SJSA1 (cell line): ENCODE measurements at places on chromosomes 2 and 18. TPM values are rescaled to one million over a fixed set of nuclear protein-coding genes. Genes with fewer than 3 reads are reported as not detected.

DNA sequence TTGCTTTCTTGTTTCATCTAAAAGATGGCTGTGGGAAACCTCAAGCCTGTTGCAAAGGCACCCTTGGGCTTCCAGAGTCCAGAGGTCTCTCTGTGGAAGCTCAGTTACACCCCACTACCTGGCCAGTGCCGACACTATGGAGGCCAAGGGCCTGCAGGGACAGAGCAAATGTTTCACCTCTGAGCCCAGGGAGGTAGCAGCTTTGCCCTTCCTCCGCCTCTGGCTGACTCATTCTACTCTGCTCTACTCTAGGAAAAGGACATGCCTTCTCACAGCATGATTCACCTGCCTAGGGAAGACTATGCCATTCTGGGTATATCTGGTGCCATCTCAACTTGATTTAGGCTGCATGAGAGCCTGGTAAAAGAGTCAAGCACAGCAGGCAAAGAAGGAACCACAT, 12.2 kb downstream of the MYOM1 start:
- no peak for DNase-seq

- DNase-seq = no peak
These were observed 145.3 kb upstream of the DAPL1 start for GRCh38 chr2:158649846-158650245.

DNA sequence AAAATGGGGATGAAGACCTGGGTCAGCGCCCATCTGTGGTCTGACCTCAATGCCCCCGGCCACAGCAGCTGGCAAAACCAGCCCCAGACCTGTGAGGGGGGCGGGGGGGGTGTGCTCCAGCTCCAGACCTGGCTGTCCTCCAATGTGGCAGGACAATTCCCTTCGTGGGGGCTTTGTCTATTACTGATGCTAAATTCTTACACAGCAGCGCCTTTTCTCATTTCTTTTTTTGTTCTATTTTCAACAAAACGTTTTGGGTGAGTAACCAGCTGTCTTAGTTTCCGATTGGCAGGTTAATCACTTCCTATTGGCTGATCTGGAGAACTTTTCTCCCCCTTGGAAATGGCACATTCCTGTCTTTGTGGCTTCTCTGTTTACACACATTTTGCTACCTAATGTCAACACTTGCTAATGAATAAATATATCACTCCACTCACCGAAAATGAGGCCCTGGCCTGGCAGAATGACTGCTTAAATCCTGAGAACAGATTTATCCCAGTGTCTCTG, 4.4 kb downstream of the SMAD7 start:
- DNase-seq = peak; percentile 62

DNA sequence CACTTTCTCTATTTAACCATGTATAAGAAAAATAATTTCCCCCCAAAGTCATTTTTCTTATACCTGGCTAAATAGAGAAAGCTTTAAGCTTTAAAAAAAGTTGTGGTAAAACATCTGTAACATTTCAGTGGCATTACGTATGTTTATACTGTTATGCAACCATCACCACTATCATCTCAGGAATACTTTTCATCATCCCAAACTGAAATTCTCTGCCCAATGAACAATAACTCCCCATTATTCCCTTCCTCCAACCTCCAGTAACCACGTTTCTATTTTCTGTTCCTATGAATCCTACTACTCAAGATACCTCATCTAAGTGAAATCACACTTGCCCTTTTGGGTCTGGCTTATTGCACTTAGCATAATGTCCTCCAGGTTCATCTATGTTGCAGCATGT, 1.7 kb upstream of the SLC3A1 start:
- no peak for DNase-seq

- DNase-seq = no peak
These were observed 92.7 kb downstream of the FAM124B start for GRCh38 chr2:224309176-224309575.

DNA sequence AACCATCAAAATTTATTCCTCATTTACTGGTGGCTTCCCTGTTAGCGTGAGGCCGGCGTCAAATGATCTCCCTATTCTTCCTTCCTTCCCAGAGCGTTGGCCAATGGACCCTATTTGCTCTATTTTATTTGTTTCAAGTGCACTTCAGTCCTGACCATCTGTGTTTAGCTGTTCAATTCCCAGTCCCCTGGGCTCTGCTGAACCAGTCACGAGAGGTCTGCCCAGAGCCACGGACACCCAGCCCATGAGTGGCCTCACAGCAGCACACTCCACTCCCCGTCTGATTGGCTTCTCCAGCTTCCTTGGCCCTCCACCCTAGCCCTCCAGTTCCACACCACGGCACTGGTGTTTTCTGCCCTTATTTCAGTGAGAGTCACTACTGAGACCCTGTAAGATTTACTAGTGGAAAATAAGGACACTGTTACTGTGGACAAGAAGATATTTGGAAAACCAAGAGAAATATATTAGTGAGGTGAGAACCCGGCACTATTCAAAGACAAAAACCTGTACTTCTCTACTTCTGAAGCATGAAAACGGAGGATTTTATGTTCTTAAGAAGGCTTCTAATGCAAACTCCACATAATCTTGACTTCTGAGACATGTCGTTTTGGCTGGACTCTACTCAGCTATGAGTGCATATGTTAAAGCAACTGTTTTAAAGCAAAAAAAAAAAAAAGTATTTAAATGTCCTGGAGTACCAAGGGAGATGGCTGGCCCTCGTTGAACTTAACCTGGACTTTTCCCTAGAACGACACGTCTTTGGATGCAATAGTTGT, 86.6 kb downstream of the COL6A3 start:
- no peak for DNase-seq

DNA sequence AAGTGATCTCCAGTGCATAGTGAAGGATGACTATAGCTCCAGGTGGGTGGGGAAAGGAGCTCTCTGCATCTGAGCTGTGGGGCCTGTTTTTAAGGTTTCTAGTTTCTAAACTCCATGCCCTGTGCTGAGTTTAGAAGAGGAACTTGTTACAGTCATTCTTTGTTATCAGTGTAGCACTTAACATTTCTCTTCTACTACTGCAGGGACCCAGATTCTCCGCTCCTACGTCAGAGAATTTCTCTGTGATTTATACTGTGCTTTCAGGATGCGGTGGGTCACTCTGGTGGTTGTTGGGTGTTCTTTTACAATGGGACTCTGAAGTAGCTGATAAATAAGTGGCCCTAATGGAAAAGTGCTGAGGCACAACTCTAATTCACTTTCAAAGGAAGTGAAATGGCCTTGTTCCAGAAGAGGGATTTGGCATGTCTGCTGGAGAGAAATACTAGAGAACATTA, 122.0 kb downstream of the WDSUB1 start:
- DNase-seq = no peak

GRCh38 chr18:59096098-59096789, 43.4 kb upstream of the SEC11C start:
- no peak for DNase-seq

DNA sequence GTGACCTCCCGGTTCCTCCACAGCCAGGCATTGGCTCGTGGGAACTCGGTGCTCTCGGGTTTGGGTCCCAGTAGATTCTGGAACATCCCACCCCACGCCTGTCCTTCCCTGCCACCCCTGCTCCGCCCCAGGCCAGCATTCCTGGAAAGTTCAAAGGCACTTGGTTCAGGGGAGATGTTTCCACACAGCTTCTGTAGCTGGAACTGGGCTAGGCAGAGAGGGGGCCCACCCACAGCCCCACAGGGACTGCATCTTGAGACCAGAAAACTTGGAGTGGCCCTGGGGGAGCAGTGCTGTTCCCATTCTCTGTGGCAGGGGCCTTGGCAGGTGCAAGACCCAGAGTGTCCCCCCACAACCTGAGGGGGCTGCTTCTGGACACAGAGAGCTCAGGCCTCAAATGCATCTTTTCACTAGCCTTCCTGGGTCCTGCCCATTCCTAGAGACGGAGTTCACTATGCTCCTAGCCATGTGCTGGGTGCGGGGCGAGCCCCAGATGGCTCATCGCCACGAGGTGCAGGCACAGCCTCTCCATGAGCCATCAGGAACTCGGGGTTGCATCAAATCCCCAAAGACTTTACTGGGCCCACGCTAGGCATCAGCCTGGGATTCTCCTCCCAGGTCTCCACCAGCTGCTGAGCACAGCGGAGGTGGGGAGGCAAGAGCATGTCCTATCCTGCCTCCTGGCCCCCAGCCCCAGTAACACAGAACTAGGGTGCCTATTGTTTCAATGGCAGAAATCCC, 68.7 kb downstream of the ZFP36L2 start:
- no peak for DNase-seq

DNA sequence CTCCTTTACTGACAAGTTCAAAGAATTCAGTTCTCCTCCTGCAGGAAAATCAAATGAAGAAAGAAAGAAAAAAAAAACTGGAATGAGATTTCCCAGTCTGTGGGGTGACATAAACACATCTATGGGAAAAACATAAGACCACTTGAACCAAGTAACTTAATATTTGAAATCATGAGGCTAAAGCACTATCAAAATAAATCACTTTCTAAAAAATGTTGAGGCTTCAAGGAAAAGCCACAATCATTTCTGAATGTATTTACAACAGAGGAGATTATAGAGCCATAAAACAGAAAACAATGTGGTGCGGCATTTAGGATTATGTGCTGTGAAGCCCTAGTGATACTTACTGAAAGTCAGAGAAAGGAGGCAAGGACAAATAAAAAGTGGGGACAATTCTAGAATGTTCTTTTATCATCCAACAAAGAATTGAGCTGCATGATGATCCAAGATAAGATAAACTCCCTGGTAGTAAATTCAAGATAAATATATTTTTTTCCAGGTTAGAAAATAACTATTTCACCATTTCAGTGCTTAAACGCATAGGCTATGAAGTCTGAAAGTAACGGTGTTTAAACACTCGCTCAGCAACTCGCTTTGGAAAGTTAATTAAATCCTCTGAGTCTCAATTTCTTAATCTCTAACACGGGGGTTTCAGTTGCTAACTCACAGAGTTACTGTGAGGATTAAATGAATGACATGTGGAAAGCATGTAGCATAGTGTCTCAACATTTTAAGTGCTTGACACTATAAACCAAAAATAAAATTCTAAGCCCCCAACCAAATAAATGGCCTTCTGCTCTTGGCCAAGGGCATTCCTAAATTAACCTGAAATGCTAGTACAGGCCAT, 288.5 kb downstream of the AGPS start:
- DNase-seq = peak; percentile 29

GRCh38 chr2:102070058-102070642, 72.4 kb upstream of the IL1R1 start:
- peak; percentile 73 for DNase-seq

GRCh38 chr2:29482348-29482747, 367.1 kb downstream of the CLIP4 start:
- no peak for DNase-seq

DNA sequence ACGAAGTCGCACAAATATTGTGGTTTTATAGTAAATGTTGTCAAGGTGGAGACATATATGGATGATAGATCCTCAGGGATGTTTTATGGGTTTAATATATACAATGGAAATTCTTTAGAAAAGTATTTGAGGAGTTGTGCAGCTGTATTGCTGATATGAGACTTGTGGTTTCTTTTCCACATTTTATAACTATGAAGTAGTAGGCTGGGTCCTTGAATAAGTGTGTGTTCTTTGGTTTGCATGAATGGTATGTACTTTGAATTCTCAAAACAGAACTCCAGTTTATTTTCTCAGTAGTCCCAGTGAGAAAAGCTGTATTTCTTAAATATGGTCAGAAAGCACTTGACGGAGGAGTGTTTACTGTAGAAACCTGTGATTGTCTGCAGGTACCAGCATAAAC, 42.4 kb downstream of the PLCL1 start:
- DNase-seq = no peak

- DNase-seq = peak; percentile 74
These were observed at the start of gene CABYR for GRCh38 chr18:24138789-24139616. CABYR (plus strand) TSS chr18:24139062; CDS start chr18:24143115, 4,053 bp downstream.

DNA sequence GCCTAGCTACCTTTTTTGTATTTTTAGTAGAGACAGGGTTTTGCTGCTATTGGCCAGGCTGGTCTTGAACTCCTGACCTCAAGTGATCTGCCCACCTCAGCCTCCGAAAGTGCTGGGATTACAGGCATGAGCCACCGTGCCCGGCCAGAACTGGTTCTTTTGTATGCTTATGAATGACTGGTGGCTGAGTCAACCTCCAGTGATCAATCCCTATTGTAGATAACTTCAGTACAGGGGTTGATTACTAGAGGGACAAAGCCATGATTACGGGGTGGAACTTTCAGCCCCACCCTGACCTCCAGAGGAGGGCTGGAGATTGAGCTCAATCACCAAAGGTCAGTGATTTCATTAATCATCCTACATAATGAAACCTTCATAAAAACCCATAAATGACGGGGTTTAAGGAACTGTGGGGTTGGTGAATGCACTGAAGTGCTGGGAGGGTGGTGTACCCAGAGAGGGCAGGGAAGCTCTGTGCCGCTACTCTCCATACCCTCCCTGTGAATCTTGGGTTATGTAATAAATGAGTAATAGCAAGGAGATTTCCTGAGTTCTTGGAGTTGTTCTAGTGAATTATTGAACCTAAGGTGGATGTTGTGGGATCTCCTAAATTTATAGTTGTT, 281.8 kb upstream of the CXCR4 start:
- DNase-seq = no peak

- peak; percentile 92 for DNase-seq
These were observed 44.9 kb downstream of the DYSF start for GRCh38 chr2:71498261-71498701.

DNA sequence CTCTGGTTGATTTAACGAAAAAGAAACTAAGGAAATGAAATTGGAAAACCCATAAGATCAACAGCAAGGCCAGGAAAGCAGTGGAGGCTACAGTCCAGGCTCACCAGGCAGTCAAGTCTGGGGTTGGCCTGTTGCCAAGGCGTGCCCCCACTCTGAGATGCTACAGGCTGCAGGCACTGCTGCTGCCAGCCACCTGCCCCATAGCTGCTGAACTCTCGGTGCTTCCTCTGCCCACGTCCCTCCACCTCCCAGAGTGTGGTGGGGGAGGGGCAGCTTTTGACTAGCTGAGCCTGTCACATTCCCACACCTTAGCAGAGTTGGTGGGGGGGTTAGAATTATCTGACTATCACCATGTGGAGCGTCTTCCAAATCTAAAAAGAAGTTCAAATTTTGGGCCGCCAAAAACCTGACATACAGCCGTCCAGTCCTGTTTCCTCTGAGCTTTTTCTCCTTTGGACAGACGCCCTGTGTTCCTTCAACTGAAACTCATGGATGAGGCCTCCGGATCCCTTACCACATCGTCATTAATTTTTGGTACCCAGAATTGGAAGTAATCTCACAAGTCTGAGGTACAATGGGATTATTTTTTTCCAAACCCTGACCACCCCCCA, 3.9 kb upstream of the SH3RF3 start:
- no peak for DNase-seq

DNA sequence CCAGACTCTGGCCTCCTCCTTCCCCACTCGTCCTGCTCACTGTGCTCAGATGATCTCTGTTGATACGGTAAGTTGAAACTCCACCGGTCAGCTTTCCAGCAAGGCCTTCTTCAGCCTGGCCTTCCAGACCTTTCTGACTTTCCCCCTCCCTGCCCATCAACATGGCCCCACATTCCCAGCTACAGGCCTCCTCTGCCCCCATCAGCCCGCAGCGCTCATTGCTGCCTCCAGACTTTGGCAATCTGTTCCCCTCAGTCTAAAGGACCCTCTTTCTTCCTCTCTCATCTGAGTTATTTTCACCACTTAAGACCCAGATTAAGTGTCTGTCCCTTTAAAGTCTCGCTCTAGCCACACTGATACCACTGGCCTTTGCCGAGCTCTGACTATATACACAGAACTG, 10.6 kb downstream of the LOXHD1 start:
- DNase-seq = no peak

GRCh38 chr18:56575819-56576663, 62.4 kb downstream of the TXNL1 start:
- DNase-seq = no peak

- DNase-seq = no peak
These were observed 14.9 kb upstream of the KLF11 start for GRCh38 chr2:10028407-10028987.

Gene SLC9A4
- total RNA-seq = not detected in 2 replicates

Gene EMX1
- total RNA-seq = not detected in 2 replicates

Gene AMMECR1L
- 15.7 and 18.9 TPM in 2 replicates for total RNA-seq

Gene IFIH1
- total RNA-seq = 2.7 and 2.8 TPM in 2 replicates

Gene UGT1A5
- total RNA-seq = not detected in 2 replicates

Gene FBXO15
- 0.63 TPM in 1 of 2 replicates, not detected in the other for total RNA-seq
